Iris pigment epithelial cell (primary cell): ENCODE measurements at places on chromosomes 12 and 14.

DNA sequence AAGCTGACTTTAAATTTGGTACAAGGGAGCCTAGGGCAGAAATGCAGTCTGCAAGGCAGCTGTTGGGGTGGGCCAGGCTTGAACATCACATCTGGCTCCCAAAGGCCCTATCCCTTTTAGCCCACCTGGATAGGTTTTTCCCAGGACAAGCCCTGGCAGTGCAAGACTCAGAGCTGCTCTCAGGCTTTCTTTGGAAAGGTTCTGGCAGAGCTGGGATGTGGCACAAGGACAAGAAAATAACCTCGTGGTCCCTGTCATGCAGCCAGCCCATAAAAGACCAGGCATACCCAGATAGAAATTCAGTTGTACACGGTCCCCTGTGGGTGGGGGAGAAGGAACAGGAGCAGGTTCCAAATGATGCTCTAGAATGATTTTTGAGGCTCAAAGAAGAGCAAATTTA, 206.9 kb downstream of the TTC7B start:
- no peak for DNase-seq

GRCh38 chr12:113302466-113302865, 32.4 kb downstream of the SLC8B1 start:
- DNase-seq = no peak

DNA sequence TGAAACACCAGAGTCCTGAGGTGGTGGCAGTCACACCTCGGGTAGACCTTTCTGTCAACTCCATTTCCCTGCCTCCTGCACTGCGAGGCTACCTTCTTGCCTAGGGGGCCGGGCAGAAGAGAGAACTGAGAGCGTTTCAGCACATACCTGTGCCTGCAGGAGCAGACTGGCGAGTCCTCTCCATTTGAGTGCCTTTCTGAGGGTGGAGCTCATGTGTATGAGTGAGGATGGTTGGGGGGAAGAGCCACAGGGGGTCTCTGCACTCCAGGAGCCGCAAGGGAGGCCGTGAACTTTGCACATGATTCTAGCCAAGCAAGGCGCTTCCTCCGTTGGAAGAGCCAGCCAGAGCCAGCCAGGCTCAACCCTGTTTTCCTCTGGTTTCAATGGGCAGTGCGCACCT, 31.0 kb upstream of the CCND2 start:
- DNase-seq = no peak

DNA sequence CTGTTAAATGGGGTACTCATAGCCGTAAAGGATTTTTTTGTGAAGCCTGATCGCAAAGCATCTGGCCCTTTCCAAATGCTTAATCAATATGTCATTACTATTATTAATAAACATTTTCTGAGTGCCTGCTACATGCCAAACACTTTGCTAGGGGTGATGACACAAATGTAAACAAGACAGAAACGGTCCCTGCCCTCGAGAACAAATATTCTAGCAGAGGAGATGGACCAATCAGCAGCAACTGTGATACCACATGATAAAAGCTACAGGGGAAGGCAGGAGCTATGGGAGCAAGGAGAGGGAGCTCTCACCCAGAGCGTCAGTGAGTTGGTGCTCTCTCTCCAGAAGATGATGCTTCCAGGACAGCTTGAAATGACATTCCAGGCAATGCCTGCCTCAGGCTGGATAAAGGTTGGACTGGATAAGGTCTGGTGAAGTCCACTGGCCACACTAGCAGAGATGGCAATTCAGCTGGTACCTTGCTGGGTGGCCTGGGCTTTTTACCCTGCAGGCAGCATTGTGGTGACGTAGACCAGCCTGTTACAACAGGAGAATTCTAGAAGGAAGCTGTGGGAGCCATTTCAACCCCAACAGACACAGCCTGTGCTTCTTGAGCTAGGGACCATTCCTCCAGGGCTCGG, 41.1 kb downstream of the ERH start:
- no peak for DNase-seq
